ENCODE measurements at places on chromosomes 1 and 21.

GRCh38 chr1:109806733-109807400 lies 43.1 kb upstream of the EPS8L3 start:
- DNase-seq = peak; percentile 20

DNA sequence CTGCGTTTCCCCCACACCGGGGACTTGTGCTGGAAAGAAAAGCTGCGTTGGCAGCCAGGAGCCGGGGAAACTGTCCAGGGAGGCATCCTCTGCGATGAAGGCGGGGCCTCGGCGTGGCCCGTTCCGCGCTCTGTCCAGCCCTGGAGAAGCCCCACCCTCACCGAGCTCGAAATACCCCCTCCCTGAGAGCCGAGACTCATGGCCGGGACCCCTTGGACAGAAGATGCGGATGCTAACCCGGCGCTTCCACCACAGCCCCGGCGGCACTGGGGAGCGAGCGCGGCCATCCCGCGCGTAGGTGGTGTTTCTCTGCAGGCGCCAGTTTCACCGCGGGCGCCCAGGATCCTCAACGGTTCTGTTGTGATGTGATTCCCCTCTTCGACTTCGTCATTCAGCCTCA lies 31.6 kb downstream of the PDE9A start:
- DNase-seq = peak; percentile 26

- DNase-seq = no peak
Observed at GRCh38 chr21:38289705-38290485, 33.1 kb downstream of the KCNJ15 start.

- no peak for DNase-seq
Observed at GRCh38 chr1:48661726-48662463, 114.8 kb downstream of the BEND5 start.

- DNase-seq = no peak
Observed at GRCh38 chr1:180358649-180359048, 128.6 kb downstream of the LHX4 start.

DNA sequence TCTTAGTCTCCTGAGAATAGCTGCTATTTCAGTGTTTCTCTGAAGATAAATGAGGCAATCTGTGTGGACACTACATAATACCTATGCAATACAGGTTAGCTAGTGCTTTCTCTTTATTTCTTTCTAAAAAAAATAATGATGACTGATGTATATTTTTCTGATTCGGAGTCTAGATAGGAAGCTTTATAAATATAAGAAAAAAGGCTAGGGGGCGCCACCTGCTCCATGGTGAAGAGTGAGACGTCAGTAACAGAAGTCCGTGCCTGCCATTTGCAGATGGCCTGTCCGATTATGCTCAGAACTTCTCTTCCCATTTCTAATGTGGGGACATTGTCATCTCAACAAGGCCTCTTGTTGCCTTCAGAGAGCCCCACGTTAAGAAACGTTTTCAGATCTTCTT lies 26.4 kb downstream of the QSOX1 start:
- DNase-seq = no peak

DNA sequence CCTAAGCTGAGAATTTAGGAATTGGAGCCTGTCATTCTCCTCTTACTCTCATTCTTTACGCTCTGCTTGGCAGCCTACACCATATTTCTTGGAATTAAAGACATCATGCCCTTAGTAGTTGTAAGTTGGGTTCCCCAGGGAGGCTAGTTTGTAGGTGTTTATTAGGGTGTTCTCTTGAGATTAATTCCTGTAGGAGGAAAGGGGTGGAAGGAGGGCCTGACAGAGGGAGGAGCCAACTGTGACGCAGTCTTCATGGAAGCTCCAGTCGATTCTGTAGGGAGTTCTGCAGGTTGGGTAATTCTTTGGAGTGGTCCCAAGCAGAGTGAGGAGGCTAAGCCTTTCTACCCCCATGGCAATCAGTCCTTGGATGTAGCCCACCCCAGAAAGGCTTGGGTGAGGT lies 111.4 kb downstream of the HHAT start:
- DNase-seq = no peak

GRCh38 chr1:153431427-153431826 lies 15.1 kb downstream of the S100A7A start:
- DNase-seq = no peak

DNA sequence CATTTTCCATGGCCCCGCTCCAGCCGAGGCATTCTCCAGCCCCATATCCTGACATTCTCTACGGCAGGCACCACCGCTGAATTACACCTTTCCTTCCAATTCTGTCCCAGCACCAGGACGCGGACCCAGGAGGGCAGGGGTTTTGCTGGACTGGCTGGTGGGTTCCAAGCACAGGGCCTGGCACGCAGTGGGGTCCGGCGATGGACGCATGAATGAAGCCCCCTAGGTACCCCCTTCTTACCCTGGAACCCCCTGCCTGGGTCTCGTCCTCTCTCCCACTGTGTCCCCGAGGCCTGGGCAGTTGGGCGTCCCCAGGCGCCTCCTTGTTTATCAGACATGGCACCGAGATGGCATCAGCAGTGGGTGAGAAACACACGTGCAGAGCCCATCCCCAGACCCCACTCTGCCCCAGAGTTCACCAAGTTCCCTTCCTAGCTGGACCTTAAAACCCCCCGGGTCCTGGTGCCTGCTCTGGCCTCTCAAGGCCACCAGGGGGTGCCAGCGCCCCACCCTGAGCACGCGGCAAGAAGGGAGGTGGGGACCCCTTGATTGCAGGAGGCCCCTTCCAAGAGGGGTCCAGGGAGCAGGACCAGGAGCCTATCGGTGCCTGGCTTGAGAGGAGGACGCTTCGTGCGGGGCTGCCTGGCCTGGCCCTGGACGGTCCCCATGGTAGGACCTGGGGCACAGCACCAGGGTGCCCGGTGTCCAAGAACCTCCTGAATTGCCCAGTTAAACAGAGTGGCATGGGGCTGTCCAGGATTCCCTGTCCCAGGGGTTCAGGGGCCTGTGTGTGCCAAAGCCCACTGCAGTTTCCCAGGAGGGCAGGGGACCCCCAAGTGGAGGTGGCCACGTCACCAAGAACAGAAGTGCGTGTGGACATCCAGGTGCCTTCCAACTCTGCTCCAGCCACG lies 46.1 kb downstream of the MEGF6 start:
- DNase-seq = peak; percentile 60

DNA sequence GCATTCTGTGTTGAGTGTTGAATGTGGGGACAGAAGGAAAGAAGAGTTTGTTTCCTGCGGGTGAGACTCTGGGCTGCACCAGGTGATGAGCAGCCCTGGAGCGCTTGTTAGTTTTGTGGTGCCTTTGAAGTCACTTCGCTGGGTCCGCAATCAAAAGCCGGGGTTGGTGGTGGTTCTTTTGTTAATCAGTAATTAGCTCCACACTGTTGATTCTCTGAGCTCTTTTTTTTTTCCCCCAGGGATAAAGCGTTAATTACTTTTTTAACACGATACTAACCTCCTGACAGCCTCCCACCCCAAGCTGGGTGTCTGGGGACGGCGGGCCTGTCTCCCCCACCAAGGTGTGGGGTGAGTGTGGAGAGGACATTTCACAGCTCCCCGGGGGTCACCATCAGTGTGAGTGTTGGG lies 56.6 kb downstream of the AGPAT3 start:
- DNase-seq = peak; percentile 47

- no peak for DNase-seq
Observed at GRCh38 chr1:6298940-6299465, 38.1 kb upstream of the GPR153 start.

DNA sequence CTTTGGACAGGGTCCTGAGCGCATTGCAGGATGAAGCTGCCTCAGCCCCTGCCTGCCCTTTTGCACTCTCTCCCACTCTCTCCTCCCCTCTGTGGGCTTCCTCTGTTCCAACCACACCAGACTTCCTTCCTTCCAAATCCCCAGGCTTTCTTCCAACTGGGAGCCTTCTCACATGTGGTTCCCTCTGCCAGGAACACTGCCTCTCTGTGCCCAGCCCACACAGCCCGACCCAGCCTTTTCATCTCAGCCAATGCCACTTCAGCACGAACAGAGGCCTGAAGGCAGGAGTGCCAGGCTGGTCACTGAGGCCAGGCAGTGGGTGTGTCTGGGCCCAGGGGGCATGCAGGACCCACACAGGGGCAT lies 5.9 kb downstream of the SELENON start:
- DNase-seq = no peak

- DNase-seq = no peak
Observed at GRCh38 chr1:3473381-3473844, 18.9 kb downstream of the ARHGEF16 start.

DNA sequence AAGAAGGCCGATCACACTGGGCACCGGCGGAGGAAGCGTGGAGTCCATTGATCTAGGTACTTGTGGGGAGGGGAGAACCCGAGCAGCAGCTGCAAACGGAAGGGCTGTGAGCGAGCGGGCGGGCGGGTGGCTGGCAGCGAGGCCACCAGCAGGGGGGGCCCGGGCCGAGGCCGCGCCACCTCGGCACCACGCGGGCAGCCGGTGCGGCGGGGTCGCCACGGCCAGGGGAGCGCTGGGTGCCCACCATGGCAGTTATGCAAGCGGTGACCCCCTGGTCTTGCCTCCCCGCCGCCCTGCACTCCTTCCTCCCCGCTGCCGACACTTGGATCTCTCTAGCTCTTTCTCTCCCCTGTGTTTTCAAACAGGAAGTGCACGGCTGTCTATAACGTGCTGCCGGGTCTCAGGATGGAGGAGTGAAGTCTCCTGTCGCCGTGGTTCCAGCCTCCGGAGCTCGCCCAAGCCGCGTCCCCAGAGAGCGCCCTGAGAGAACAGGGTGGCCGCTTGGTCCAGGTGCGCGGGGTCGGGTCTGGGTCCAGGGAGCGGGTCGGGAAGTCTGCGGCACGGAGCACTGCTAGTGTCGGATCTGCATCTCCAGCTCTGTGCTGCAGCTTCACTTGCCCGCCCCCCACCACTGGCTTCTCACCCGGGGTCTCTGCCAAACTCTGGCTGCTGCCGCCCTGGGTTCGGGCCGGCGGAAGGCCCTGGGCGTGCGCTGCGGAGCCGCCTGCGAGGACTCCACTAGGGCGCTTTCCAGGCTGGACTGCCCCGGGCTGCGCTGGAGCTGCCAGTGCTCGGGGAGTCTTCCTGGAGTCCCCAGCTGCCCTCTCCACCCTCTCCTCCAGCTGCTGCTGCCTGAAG lies 22.7 kb downstream of the LRRC8D start:
- DNase-seq = peak; percentile 83

GRCh38 chr1:8116894-8117264 lies 90.8 kb upstream of the ERRFI1 start:
- no peak for DNase-seq

DNA sequence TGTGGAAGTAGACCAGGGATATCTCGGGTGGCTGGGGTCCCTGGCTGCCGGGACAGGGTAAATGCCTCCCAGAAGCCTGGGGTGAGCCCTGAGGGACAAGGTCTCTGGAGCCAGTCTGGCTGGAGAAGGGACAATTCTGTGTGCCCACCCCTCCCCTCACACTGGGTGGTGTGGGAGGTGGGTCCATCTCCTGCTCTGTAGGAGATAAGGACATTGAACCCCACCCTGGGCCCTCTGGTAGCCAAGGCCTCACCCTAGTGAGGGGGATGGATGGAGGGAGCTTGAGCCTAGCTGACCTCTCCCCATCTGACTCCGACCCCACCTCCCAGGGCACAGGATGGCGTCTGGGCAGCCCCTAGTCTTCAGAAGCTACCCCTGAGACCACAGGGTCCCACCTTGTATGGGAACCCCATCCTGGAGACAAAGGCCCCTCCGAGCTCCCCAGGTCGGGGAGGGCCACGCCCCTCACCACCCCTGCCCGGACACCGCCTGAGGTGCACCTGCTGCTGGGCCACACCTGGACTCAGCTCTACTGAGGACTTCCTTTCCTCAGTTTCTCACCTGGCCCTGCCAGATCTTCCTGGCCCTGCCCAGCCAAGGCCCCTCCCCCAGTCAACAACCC lies 4.3 kb downstream of the AGRN start:
- DNase-seq = no peak

DNA sequence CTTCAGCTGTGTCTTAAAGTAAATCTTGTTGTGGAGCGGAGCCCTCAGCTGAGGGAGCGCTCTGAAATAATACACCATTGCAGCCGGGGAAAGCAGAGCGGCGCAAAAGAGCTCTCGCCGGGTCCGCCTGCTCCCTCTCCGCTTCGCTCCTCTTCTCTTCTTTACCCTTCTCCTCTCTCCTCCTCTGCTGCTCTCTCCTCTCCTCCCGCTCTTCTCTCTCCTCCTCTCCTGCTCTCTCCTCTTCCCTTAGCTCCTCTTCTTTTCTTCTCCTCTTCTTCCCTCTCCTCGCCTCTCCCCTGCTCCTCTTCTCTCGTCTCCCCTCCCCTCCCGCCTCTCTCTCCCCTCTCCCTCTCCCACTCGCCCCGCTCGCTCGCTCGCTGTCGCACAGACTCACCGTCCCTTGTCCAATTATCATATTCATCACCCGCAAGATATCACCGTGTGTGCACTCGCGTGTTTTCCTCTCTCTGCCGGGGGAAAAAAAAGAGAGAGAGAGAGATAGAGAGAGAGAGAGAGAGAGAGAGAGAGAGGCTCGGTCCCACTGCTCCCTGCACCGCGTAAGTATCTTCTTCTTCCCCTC lies at the start of gene PROX1:
PROX1 (plus strand) TSS at position 47 of the 580 bp plus-strand sequence. CDS start 8,563 bp downstream, outside the sequence.
- peak; percentile 44 for DNase-seq

DNA sequence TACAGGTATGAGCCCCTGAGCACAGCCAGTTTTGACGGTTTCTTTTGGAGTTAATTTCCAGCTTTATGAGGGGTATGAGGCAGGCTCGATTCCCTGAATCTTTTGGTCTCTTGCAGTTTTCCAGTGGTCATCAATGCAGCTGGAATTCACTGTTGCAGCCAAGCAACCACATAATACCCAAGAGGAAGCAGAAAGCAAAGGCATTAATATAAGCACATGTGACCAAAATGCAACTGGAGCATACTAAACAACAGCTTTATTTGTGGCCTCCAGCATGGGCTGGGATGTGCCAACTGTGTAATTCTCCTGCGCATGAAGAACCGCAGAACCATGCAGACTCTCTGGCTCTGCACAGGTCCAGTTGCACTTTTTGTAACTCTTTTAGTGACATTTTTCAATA lies 33.0 kb downstream of the DSCAM start:
- DNase-seq = no peak

DNA sequence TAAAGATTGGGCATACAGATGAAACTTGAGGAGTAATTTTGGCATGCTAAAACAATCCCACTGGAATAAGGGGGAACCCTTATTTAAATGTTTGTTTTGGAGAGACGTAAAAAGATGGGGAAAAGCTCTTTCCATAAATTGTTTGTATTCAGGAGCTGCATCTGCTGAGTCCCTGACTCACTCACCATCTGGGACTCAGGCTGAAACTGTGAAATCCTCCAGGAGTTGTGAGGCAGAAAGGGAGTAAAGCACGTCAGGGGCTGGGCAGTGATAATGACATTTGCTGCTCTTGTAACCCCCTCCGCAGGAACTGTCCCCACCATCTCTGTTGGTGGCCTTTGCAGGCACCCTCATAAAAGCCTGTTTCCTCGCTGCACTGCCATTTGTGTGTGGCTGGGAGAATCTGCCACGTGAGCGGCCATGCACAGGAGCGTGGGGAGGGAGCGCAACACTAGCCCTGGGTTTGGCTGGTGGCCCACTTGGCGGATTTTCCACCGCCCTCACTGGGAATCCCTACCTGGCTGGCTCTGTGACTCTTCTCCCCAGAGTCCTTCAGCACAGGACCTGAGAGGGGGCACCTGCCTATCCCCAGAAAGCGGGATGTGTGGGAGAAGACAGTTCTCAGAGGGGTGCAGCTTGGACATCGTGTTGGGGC lies 45.3 kb downstream of the ZSCAN20 start:
- DNase-seq = no peak

GRCh38 chr1:119367432-119368124 lies 1.0 kb upstream of the HAO2 start:
- DNase-seq = no peak

GRCh38 chr1:200892958-200893357 lies 1.7 kb upstream of the INAVA start:
- no peak for DNase-seq

- DNase-seq = no peak
Observed at GRCh38 chr1:241934201-241934848, 23.2 kb upstream of the BECN2 start.
